Myometrial cell (primary cell): ENCODE measurements at places on chromosomes 12 and 14. TPM values are rescaled to one million over a fixed set of nuclear protein-coding genes. Genes with fewer than 3 reads are reported as not detected.

LGR5 gene
- total RNA-seq = not detected in 2 replicates

MIPOL1 gene
- total RNA-seq = 1.7 and 3.7 TPM in 2 replicates

RAD9B gene
- 0.86 TPM in 1 of 2 replicates, not detected in the other for total RNA-seq

CSRP2 gene
- total RNA-seq = 22.0 and 23.4 TPM in 2 replicates

GYS2 gene
- not detected in 2 replicates for total RNA-seq

SCNN1A gene
- under 0.01 and 0.29 TPM in 2 replicates for total RNA-seq

LHX5 gene
- not detected in 2 replicates for total RNA-seq

RNF212B gene
- total RNA-seq = not detected in 2 replicates

SALL2 gene
- 7.2 and 8.7 TPM in 2 replicates for total RNA-seq

HOXC6 gene
- 0.86 and 2.5 TPM in 2 replicates for total RNA-seq

TMPRSS12 gene
- total RNA-seq = not detected in 2 replicates

OR4N2 gene
- total RNA-seq = not detected in 2 replicates

NANOG gene
- total RNA-seq = not detected in 2 replicates

MDP1 gene
- 11.8 and 12.8 TPM in 2 replicates for total RNA-seq

FITM1 gene
- not detected in 2 replicates for total RNA-seq

LGMN gene
- total RNA-seq = 17.5 and 19.3 TPM in 2 replicates

UNC119B gene
- 23.9 TPM in 2 replicates for total RNA-seq

ETV6 gene
- total RNA-seq = 5.5 and 6.6 TPM in 2 replicates

TSPAN9 gene
- total RNA-seq = 60.8 and 73.5 TPM in 2 replicates

CCDC196 gene
- total RNA-seq = not detected in 2 replicates

FAM181A gene
- total RNA-seq = not detected in 2 replicates

PTCSC3 gene
- not detected in 2 replicates for total RNA-seq

KRT82 gene
- total RNA-seq = not detected in 2 replicates

KDM2B gene
- total RNA-seq = 20.2 and 26.2 TPM in 2 replicates

FLRT2 gene
- total RNA-seq = 0.29 and 1.1 TPM in 2 replicates
